ENCODE measurements at places on chromosomes 16 and 17. TPM values are rescaled to one million over a fixed set of nuclear protein-coding genes. Genes with fewer than 3 reads are reported as not detected.

Gene LRRC37B
- 4.1 TPM for total RNA-seq

Gene ATAD5
- total RNA-seq: 0.45 TPM

Gene RAB26
- 10.2 TPM for total RNA-seq

Gene KRTAP2-1
- not detected for total RNA-seq

Gene HP
- total RNA-seq: 47,876 TPM

Gene FOXN1
- not detected for total RNA-seq

Gene TBC1D3G
- total RNA-seq: not detected

Gene HASPIN
- total RNA-seq: 0.05 TPM

Gene ZPBP2
- not detected for total RNA-seq

Gene ECI1
- total RNA-seq: 171 TPM

Gene MYH2
- not detected for total RNA-seq

Gene CNGB1
- total RNA-seq: not detected

Gene MEIOC
- total RNA-seq: not detected

Gene KRTAP3-1
- total RNA-seq: not detected
